ENCODE measurements at places on chromosomes 11 and 22.

GRCh38 chr11:227824-228379, 8.2 kb downstream of the SIRT3 start:
- DNase-seq: no peak

DNA sequence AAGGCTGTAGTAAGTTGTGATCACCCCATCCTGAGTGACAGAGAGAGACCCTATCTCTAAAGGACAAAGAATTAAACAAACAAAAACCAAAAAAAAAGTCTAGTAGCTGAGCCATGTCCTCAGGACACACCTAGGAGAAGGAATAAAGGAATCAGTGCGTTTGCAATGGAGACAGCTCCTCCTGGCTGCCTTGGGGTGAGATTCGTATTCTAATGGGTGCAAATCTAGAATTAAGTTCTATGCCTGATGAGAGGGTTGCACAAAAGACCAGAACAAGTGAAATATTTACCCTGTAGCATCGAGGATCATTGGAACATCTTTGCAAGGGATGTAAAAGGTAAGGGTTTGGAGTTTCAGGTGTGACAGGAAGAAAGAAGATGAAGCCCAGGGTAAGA, 70.3 kb upstream of the BMAL1 start:
- no peak for DNase-seq

DNA sequence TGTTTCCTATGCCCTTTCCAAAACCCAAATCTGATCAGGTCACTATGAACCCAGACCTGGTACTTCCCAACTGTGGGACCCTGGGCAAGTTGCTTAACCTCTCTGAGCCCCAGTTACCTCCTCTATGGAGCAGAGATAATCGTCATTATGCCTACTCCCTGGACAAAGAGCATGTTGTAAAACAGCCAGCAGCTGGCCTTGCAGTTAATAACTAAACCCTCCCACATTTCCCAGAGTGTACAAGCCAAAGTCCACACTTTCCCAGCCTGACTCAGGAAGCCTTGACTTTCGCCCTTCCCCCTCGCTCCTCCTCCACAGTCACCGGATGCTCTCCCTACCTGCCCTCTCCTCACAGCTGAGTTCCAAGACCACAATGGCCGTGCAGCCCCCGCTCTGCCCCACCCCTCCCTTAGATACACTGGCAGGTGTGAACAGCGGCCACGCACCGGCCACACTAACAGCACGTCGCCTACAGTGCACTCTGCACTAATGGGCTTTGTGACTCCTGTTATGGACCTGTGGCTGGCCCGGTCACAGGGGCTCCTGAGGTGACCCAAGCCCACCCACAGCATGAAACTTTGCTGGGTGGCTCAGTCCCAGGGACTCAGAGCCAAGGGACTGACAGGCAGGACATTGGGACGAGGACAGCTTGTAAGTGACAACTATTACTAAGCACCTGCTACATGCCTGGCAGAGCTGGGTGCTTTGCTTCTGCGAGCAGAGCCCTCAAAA, 15.6 kb upstream of the MFNG start:
- DNase-seq: no peak

DNA sequence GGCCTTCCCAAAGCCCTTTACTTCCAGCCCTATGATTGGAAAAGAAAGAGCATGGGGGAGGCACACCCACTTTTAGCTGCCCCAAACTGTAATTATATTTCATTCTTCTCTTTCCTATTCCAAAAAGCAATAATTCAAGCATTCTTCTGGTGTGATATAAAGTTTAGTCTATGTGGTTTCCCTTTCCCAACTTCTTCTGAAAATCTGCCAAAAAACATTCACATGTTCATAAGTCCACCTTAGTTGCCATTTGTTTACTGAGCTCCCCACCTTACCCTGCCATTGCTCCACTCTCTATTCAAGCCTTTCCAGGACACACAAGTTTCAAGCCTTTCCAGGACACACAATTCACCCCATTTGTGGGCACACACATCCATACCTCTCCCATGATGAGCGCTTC, 111.6 kb upstream of the BMAL1 start:
- DNase-seq: no peak

DNA sequence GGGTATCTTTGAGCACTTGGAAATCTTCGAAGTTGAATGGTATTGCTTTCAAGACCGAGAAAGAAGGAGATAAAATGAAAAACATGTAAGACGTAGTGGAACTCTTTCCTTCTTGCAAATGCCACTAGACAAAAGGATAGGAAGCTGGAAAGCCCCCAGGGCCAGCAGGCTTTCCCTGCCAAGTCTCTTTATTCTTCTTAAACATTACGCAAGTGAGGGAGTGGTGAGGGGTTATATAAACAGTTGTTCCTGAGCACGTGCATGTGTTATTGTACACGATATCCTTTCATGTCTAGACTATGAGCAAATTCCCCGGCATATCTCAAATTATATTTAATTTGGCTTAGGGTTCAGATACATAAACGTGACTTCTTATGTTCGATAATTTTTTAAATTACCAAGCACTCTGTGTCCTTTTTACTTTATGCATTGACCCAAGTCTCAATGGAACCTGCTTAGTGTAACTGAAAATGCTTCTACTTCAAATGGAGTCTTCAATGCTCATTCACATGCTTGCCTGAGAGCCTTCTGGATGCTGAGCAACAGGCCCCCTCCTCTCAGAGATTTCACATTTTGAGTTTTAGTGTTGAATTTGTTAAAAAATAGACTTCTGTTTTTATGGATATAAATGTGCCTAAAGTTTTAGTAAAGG, 59.0 kb downstream of the PPP2R1B start:
- DNase-seq: no peak

GRCh38 chr22:30922151-30922611, 46.4 kb downstream of the MORC2 start:
- peak; percentile 95 for DNase-seq

DNA sequence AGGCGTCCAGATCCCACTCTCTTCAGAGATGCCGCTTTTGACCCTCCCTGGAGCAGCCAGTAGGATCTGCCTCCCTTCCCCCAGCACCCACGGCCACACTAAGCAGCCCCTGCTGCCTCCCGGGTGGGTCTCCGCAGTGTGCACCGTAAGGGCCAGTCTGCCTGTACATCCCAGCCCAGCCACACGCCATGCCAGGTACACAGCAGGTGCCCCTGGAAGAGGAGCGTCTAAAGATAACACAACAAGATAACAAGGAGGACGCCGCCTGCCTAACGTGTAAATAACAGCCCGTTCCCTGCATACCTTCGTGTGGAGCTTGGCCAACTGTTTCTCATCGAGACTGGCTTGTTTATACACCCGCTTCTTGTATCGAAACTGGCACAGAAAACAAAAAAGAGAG, 139.4 kb downstream of the SHANK2 start:
- DNase-seq: no peak

GRCh38 chr11:93239966-93240365, 42.2 kb upstream of the SLC36A4 start:
- no peak for DNase-seq

- no peak for DNase-seq
These were observed 53.0 kb downstream of the LHFPL7 start for GRCh38 chr22:24893341-24894070.

DNA sequence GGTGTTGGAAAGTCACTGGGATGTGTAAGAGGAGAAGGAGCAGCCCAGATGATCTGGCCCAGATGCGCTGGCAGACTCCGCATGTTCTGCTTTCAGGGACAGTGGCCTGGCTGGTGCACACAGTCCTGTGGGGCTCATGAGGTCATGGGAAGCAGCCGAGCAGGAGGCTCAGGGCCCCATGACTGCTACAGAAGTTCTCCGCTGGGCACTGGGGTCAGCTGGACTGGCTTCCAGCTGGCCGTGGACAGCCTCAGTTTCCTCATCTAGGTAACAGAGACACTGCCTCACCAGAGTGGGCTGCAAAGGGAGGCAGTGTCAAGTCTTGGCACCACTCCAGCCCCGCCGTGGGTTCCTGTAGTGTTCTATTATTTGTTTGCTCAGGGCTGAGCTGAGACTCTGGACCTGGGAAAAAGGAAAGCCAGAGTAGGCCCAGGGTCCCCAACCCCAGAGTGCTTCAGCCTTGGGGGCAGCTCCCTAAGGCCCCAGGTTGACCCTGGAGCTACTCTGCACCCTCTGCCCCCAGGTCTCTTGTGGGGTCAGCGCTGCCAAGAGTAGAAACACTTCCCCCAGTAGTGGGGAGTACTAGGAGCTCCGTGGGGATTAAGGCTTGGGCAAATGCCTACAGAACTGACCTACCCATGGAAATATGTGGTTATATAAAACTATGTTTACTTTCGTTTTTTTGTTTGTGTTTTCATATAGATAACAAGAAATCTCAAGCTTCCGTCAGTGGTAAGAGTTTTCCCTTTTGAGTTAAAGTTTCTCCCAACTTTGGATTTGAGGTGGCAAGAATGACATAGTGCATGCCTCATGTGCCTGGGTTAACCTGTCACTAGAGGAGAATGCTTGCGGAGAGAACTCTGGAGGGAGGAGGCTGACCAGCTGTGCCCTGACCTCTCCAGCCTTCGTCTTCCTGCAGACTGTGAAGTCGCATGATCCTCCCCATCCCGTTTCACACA, 45.3 kb downstream of the MED15 start:
- no peak for DNase-seq
